NCI-H82 (cell line): ENCODE measurements at places on chromosomes 7 and 10.

GRCh38 chr7:70263471-70264255 lies 665.4 kb downstream of the AUTS2 start:
- DNase-seq: no peak

DNA sequence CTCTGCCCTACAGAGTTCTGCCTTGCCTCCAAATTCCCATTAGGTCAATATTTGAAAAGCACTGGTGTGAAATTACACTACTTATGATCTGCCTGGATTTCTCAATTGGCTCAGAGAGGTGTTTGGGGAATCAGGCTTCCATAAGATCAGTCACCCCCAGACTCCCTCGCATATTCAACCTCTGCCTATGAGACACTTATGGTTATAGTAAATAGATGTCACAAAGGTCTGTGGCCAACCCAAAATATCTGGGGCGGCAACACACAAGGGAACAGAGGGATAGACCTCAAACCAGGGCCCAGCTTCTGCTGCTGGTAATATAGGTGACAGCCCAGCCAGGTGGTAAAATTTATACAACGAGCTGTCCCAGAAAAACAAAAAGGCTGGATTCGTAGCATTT lies 376.7 kb upstream of the ZMIZ1 start:
- no peak for DNase-seq

- no peak for DNase-seq
These were observed 242.8 kb downstream of the ELFN1 start for GRCh38 chr7:1912593-1913465.

GRCh38 chr7:24756545-24757352 lies 515 bp downstream of the GSDME start:
- DNase-seq: peak; percentile 37

DNA sequence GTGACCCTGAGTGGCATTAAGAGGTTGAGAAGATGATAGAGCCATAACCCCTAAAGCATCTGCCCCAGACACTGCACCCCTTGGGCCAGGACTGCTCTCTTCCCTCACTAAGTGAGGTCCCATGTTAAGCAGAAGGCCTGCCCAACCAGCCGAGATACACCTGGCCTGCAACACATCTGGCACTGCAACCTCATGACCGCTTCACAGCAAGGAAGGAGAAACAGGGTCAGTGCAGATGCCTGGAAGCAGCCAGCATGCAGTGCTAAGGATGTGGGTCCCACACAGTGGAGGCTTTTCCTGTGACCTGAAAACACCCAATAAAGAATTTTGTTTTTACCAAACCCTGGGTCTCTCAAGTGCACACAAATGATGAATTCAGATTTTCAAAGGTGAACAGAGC lies 7.4 kb downstream of the NOD1 start:
- DNase-seq: no peak

DNA sequence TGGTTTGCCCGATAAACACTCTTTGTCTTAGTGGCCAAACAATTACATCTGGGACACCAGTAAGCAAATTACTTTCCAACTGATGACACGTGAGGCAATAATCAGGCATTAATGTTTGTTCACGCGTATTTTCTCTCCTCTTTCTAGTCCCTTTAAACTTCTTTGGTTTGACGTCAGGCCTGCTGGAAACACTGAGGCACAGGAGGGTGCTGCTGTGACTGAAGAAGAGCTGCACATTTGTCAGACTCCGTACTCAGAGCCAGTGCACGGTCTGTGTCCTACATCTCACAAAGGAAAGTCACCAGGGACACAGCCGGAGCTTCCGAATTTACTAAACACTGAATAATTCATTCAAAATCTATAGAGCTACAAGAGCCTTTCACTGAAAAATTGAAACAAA lies 57.6 kb upstream of the ANAPC16 start:
- no peak for DNase-seq

DNA sequence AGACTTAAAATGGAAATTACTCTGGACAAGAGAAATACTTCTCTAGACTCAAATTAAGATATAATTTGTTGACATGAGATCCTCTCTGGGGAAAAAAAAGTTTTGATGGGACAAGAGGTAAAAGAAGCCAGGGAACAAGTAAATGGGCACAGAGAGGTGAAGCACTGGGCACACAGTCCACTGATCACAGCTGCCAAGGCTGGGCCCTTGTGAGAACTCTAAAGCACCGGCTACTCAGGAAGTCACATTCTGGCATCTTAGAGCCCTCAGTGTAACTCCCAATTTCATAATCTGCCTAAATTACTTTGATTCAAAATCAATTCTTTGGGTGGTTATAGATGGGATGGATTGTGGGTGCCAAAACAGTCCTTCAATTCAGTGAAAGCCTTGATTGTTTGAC lies 123.2 kb upstream of the CACNA2D1 start:
- DNase-seq: peak; percentile 46

- DNase-seq: no peak
These were observed 225.9 kb downstream of the HDAC9 start for GRCh38 chr7:18721429-18721828.

DNA sequence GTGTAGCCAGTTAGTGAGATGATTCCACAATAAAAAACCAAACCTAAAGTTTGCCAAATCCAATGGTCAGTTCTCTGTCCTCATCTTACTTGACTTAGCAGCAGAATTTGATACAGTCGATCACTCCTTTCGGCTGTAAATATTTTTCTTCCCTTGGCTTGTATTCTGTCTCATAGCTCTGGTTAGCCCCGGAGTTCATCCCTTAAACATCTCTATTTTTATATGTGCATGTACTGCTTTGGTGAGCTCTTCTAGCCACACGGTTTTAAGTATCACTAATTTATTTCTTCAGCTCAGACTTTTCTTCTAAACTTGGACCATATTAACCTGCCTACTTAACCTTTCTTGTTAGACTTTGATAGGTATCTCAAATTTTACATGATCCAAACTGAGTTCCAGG lies 17.8 kb upstream of the ASB15 start:
- no peak for DNase-seq

GRCh38 chr7:7921830-7922229 lies 46.8 kb upstream of the GLCCI1 start:
- peak; percentile 19 for DNase-seq

- peak; percentile 45 for DNase-seq
These were observed 448.5 kb downstream of the XPNPEP1 start for GRCh38 chr10:109474812-109475211.

DNA sequence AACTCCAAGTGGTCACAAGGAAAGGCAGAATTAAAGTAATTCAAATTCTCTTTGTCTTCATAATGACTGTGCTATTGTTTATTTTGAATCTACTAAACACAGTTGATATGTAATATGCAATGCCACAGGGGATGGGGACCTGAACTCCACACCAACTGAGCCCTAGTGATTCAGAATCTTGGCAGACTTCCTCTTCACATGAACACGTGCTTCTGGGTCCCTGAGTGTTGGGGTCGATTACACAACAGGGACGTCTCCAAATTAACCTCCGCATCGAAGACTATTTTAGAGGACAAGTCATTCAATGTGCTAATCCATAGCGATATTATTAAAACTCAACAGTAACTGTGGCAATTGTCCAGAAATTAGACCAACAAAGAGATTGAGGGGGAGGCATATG lies 95.3 kb upstream of the CARD11 start:
- DNase-seq: no peak

- no peak for DNase-seq
These were observed 68.4 kb downstream of the HACD1 start for GRCh38 chr10:17548770-17549169.

- no peak for DNase-seq
These were observed 55.4 kb downstream of the MDFIC start for GRCh38 chr7:114977277-114977676.

DNA sequence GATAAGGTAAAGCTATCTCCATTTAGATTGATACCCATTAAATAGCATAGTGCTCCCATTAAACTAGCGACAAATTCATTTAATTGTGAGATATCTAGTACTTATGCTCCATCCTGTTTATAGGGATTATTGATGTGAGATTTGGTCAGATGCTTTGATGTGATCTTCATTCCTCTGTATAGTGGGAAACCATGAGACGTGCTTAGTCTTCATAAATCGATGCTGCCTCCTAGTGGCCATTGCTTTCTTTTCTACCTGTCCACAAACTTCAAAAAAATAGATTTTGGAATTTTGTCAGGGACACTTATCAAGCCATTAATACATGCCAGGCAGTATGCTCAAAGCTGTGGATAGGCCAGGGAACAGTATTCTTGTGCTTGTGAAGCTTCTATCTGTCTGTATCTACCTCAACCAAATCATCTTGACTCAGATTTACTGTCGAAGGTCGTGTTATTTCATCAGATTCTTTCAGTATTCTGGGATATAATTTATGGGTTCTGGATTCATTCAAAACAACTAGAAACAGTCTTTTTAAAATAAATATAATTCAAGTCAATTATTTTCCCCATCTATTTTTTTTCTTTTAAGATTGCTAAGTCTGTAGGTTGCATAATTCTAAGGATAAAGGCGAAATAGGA lies 12.0 kb downstream of the LSM8 start:
- DNase-seq: peak; percentile 86

GRCh38 chr7:247636-248035 lies 42.3 kb upstream of the FOXL3 start:
- no peak for DNase-seq

DNA sequence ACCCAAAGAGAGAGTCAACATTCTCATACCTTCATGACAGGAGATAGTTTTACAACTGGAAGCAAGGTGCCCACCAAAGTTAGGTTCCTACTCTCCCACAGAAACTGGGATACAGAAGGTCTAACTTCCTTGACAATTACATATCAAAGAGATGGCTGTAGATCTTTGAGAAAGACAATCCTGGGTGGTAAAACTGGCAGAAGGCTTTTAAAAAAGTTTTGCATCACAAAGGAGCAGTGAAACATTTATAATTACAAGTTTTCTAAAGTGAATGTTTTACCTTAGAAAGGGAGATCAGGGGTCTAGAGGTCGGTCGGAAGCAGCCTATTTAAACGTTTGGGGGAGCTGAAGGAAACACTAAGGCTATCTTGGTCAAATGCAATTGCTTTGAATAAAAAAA lies 166.6 kb upstream of the STEAP1 start:
- no peak for DNase-seq

DNA sequence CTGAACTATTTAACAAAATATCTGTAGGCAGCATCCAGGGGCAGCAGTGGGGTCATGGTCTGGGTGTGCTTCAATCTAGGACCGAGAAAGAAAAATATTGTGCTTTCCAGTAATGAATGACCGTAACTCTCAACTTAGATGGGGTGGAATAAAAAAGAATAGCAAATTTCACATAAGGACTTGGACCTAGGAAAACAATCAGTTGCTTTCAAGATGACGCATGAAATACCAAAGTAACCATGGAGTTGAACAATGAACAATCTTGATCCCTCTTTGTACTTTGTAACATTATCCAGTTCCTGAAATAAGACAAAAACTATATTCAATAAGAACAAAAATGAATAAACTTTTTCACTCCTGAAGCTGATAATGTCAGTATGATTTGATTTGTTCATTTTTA lies 167.1 kb downstream of the C7orf25 start:
- DNase-seq: no peak

DNA sequence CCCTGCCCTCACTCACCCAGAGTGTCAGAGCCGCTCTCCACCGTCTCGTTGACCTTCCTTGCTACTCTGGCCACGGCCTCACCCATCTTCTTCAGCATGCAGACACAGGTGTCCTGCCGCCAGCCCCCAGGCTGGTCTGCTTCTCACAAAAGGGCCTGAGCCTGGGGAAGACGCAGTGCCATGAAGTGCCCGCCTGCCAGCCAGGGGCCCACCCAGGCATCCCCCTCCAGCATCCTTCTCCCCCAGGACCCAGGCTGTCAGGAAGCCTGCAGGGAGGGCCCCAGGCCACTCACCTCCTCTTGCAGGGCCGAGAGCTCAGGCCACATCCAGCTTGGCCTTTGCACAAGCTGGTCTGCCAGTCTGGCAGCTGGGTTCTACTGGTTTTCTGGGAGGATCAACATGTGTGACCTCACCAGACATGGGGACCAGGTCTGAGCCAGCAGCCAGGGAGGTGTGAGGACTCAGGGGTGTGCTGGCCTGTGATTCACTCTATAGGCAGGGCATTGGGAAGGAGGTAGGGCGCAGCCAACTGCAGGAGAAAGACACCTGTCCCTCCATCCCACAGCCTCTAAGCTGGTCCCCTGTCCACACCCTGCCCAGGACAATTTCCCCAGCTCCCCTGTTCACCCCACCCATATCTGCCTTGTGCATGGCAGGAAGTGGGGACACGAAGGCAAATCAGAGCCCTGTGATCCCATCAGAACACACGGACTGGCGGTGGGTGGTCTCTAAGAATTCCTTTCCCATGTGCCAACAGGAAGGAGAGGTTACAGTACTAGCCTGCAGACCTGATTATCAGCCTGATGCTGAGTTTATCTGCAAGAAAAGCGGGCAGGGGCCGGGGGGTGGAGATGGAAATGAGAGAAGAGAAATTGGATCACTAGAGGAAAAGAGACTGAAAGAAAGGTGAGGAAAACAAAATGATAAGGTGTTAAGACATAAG lies 5.7 kb downstream of the LRRC20 start:
- no peak for DNase-seq

- DNase-seq: peak; percentile 4
These were observed 181.2 kb upstream of the ANK3 start for GRCh38 chr10:60570896-60571295.

GRCh38 chr10:94065362-94065761 lies 71.6 kb downstream of the PLCE1 start:
- no peak for DNase-seq
